ENCODE measurements at places on chromosomes 13 and 19.
A peak's percentile ranks its signal among the peaks of the same experiment; 100 is the strongest.

- DNase-seq, result no peak
Observed at GRCh38 chr19:18683958-18684641, 620 bp downstream of the CRTC1 start.

DNA sequence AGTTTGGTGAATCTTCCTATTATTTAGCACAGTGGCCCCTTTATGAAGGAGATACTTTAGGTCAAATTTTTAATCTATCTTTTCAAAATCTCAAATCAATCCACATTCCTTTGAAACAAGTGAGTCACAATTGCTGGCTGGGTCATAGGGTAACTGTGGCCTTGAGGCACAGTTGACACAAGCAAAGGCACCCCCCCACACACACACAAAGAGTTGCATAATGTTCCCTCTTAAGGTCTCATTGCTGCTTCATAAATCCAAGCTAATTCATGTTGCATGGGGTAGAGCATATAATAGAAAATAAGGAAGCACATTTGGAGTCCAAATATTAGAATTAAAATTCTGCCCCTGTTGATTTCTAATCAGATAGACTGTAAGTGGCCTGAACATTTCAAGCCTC, 171.5 kb downstream of the DLEU7 start:
- DNase-seq, result no peak

GRCh38 chr13:97913206-97913605, 40.3 kb upstream of the IPO5 start:
- no peak for DNase-seq

GRCh38 chr13:113992276-113993005, 18.6 kb upstream of the C13orf46 start:
- DNase-seq, result no peak

GRCh38 chr13:45196622-45197021, 4.2 kb downstream of the KCTD4 start:
- DNase-seq, result peak; percentile 59

DNA sequence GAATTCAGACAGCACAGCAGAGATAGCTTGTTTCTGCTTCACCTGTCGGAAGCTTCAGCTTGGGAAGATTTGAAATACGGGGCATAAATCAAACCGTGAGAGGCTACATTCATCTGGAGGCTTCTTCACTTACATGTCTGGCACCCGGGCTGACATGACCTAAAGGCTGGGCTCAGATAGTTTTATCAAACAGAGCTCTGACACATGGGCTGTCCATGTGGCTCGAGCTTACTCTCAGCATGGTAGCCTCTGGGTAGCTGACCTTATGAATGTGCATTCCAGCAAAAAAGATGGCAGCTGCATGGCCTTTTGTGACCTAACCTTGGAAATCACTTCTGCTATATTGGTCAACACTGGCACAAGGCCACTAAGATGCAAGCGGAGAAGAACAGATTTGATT, 414.5 kb downstream of the NDFIP2 start:
- no peak for DNase-seq

DNA sequence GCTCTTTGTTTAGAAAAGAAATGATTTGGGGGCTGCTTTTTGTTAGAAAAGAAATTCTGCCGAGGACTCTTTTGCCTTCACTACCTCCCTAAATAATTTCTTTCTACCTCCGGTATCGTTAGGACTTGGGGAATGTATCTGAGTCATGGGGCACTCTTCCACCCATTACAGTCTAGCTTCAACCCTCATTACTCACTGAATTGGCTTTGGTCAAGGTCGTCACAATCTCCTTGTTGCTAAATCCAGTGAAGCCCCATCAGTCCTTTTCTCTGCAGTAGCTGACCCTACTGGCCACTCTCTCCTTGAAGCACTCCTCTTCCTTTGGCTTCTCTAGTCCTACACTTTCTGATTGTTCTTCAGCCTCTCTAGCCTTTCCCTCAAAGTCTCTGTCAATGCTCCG, 34.0 kb downstream of the WDR87 start:
- no peak for DNase-seq

DNA sequence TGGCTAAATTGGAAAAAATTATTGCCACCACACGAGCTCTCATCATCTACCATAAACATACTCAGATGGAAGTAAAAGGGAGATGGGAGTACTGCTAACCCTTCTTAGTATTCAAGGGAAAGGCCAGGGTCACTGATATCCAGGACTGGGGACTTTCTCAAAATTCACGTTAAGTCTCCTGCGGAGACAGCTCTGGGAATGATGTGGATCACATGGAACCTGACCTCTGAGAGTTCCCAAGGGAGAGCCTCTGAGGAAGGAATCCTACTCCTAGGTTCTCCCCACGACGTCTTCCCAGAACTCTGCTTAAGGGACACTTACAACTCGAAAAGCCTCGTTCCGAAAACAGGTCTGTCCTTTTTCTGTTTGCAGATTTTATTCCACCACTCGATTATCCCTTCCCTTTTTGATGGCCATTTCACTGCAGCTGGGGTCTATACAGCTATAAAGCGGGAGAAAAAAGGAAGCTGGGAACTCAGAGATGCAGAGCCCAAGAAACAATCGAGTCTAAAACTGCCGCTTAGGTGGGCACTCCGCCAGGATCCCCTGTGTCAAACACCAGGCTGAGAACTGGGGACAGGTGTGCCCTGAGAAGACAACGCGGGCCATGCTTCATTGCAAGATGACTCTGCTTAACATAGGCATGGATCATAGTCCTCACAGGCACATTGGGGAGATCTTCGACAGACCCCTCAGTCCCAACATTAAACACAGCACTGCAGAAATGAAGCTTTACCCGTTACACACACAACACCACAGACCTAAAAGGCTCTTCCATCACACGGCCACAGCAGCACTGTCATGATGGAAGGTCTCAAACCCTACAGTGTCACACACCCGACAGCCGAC, 823 bp upstream of the ZNF567 start:
- DNase-seq, result no peak

DNA sequence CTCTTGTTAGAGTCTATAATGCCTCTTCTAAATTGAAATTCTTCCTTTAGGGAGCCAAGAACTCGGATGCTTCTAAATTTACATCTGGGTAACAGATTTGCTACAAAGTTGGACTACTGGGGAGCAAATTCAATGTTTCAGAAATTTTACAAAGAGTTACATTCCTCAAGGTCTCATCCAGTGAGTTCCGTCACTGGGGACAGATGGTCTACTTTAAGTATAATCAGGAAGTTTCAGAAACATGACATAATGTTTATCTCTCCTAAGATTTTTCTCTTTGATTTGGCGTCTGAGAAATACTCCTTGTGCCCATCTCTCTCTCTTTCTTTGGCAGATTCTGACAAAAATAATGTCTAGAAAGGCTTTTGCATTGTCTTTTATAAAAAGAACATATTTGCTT, 81.5 kb upstream of the MBNL2 start:
- DNase-seq, result no peak

- no peak for DNase-seq
Observed at GRCh38 chr13:39306639-39307589, 268.7 kb downstream of the NHLRC3 start.

- no peak for DNase-seq
Observed at GRCh38 chr13:42751693-42752092, 29.7 kb upstream of the FAM216B start.

GRCh38 chr13:93736081-93736480, 509.5 kb downstream of the GPC6 start:
- no peak for DNase-seq

DNA sequence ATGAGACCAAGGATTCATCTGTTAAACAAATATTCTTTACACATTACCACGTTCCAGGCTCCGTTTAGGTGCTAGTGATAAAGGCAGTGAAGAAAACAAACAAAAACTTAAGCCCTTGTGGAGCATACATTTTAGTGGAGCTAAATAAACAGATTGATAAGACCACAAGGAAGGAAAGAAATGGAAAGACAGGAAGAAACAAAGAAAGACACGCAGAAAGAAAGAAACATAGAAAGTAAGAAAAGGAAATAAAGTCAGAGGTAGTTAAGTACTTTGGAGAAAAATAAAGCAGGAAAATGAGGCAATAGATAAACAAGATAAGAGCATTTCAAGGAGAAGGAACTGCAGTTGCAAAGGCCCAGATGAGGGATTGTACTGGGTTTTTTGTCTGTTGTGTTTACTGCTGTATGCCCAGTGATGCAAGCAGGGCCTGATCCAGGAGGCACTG, 998 bp downstream of the NFKBIB start:
- DNase-seq, result peak; percentile 2

GRCh38 chr13:20174656-20175405, 14.0 kb upstream of the GJA3 start:
- DNase-seq, result peak; percentile 85

- DNase-seq, result no peak
Observed at GRCh38 chr19:40315812-40316470, 30.8 kb upstream of the AKT2 start.

DNA sequence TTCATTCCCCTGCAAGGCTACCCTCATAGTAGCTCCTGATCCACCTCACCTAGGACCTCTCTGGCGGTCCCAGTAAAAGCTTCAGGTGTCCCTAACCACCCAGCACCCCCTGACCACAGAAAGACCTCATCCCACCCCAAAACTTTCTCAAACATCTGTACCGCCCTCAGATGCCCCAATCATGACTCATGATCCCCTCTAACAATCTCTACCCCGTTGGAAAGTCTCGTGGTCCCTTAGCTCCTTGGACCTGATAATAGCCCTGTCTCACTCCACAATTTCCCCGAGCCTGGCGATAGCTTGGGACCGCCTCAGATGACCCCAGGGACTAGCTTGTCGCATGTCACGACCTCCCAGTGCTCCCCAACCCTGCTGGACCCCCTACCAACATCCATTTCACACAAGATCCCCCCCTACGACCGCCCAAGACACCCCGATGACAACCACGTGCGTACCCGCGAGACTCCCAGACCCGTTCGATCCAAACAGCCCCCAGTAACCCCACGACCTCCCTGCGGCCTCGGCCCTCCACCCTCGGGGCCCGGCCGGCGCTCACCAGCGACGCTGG, 450 bp downstream of the NDUFA11 start:
- DNase-seq, result peak; percentile 38

DNA sequence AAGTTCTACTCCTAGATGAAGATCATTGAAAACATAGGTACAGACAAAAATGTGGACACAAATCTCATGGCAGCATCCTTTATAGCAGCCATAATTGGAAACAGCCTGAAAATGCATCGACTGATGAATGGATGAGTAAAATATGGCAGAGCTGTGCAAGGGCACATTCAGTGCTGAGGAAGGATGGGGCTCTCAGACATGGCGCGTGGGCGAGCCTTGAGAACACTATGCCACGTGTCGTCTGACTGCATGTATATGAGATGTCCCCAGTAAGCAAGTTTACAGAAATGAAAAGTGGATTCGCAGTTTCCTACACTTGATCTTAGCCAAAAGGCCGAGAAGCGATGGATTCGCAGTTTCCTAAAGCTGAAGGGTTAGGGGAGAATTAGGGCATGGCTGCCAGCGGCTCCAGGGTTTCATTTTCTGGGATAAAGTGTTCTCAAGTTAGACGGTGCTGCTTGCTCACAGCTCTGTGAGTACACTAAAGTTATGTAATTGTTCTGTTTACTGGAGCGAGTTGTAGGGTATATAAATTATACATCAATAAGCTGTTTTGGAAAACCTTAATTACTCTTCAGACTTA, 78.0 kb downstream of the RAB20 start:
- no peak for DNase-seq

All from ACHN (cell line).